ENCODE measurements at places on chromosomes 16 and 17.

- DNase-seq, result no peak
Measured at GRCh38 chr16:11224894-11225676, 30.9 kb downstream of the SOCS1 start.

DNA sequence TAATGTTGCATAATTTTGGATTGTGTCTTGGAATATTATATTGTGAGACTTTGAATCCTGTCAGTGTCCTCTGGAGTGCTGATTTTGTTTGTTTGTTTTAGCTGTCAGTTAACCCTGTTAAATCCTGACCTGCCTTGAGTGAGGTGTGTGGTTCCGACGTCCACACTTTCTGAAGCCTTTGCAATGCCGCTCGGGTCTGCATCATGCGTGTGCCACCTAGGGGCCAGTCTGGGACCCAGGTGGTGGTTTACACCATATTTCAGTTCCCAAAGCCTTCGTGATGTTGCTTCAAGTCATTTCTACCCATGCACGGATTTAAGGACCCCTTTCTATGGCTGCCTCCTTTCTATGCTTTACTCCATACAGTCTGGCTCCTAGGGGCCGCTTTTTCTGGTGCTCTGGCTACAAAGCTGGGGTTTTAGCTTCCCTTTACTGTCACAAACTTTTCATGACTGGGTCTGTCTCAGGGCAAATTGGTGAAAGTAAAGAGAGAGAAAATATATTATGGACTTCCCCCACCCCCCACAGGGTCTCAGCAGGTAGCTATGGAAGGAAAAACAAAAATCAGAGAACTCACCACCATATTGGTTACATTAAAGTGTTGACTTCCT, 11.4 kb upstream of the OR4D1 start:
- no peak for DNase-seq

DNA sequence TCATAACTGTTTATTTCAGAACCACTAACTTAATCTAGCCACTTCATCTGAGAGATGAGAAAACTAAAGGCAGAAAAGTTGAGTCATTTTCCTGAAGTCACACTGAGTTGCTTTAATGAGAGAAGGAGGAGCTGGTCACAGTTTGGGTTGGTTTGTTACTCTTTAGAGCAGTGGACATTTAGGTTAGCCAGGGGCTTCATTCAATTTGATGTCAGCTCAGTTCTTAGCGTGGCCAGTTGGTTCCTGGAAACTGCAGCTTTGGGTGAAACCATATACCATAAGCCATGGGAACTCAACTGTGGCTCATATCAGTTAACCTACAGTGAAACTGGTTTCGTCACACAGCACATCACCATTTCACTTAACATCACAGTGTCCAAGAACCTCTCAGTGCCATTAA, 59.2 kb upstream of the ADORA2B start:
- no peak for DNase-seq

GRCh38 chr17:42309142-42309541, 20.8 kb downstream of the STAT5A start:
- no peak for DNase-seq

DNA sequence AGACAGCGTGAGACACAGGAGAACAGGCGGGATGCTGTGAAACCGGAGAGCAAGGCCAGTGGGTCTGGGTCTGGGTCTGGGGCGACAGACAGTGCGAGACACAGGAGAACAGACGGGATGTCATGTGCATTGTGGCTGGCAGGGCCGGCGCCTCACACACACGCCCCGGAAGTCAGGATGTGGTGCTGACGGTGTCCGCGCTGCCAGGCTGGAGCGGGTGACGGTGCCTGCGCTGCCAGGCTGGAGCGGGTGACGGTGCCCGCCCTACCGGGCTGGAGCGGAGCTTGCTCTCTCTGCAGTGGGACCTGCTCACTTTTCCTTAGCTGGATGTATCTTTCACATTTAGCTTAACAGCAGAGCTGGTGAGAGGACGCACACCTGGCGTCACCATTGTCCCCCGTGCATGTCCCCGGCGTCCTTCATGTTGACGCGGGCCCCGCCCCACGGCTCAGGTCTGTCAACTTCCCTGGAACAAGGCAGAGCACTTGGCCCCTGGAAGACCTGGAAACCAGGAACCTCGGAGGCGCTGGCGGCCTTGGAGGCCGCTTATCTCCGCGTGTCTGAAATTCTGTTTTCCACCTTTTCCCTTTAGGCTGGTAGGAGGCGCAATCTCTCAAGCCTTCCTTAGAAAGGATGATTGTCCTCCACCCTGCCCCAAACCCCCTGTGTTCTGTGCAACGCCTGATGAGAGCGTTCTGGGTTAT, 43.0 kb upstream of the ZNF750 start:
- DNase-seq, result no peak

DNA sequence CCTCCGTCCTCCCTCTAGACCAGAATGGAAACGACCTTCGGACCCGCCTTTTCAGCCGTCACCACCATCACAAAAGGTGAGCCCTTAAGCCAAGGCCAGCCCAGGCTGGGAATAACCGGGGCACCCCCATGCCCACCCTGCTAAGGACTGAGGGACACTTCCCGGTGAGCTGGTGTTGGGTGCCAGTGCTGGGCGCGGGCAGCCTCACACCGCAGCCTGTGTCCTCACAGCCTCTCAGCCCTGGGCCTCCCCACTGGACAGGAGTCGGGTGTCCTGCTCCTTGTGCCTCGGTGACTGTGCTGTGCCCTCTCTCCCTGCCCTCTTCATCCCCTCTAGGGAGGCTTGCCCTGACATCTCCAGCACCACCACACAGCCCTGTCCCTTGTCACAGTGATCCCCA, 10.3 kb downstream of the TRAF7 start:
- DNase-seq, result no peak

- no peak for DNase-seq
Measured at GRCh38 chr17:64506576-64507412, at the start of gene CEP95. Gene CEP95, plus strand, starts transcription at chr17:64506977. Its CDS starts 121 bp downstream, at chr17:64507098.

DNA sequence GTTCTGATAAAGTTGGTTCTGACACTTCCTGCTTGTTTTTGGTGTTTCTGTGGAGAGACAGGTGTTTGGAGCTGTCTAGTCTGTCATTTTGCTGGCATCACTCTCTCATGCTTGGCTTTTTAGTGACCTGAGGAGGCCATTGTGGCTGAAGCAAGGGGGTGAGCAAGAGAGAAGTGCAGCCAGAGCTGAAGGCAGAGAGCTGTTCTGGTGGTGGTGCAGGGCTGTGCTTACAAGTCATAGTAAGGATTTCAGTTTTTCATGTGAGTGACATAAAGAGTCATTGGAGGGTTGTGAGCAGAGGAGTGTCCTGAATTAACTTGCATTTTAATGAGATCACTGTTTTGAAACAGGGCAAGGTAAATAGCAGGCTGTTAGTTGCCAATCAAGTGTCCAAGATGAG, 97.5 kb downstream of the CHD9 start:
- DNase-seq, result no peak

GRCh38 chr17:8489841-8490240, 54.2 kb downstream of the NDEL1 start:
- DNase-seq, result no peak

DNA sequence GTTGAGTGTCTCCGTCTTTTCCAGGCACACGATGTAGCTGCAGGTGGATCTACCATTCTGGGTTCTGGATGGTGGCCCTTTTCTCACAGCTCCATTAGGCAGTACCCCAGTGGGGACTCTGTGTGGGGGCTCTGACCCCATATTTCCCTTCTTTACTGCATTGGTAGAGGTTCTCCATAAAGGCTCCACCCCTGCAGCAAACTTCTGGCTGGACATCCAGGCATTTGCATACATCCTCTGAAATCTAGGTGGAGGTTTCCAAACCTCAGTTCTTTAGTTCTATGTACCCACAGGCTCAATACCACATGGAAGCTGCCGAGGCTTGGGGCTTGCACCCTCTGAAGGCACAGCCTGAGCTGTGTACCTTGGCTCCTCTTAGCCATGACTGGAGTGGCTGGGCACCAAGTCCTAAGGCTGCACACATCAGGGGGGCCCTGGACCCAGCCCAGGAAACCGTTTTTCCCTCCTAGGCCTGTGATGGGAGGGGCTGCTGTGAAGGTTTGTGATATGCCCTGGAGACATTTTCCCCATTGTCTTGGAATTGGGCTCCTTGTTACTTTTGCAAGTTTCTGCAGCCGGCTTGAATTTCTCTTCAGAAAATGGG, 14.0 kb downstream of the ABCC1 start:
- no peak for DNase-seq

DNA sequence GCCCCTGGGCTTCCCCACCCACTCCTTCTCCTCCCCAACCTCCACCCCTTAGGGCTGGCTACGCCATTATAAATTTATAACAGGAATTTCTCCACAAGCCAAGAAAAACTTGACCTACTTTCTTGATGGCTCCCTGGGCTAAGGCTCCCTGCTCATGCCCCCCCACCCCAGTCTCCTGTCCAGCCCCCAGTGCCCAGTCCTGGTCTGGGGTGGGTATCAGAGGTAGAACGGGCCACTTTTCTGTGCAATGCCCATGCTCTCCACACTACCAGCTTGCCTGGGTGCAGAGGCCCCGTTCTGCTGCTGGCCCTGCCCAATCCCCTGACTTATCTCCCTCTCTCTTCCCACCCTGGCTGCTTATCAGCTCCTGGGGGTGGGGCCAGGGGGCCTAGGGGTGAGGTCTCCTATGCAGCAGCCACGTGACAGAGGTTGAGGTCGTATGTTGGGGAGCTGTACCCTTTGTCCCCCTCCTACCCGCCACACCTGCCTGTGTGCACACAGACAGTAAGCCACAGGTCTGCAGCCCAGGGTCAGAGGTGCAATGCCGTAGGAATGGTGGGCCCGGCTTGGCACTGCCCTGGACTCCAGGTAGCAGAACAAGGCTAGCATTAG, 10.1 kb downstream of the THRA start:
- no peak for DNase-seq

- no peak for DNase-seq
Measured at GRCh38 chr17:56206351-56206750, 53.1 kb downstream of the ANKFN1 start.

- DNase-seq, result no peak
Measured at GRCh38 chr16:17270683-17271109, 200.1 kb downstream of the XYLT1 start.

GRCh38 chr17:57569853-57570252, 175.2 kb downstream of the CCDC182 start:
- no peak for DNase-seq

- DNase-seq, result no peak
Measured at GRCh38 chr16:22693638-22694340, 120.2 kb upstream of the HS3ST2 start.

Measured in kidney glomerular epithelial cell (primary cell).